Stimulated activated CD8-positive, alpha-beta memory T cell treated with anti-CD3 and anti-CD28 coated beads, Interleukin-15, amount 100 ng/mL, for 24 hours (primary cell): ENCODE measurements at places on chromosomes 2 and 18.

DNA sequence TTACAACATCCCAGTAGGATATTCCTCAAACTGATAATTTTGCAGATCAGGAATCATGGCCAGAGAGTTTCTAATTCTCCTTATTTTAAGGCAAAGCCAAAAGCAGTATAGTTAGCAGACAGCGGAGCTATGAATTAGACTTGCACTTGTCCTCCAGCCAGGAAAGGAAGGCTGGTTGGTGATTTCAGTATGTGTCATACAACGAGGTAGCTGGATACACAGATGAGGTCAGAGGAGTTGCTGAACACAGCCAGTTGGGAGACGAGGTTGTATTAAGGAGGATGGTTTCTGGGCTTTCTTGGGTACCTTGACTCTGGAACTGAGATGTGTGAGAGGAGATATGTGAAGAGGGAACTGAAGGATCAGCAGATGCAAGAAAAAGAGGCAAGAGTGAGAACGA is 185.2 kb downstream of the SOX11 start:
- DNase-seq: no peak

DNA sequence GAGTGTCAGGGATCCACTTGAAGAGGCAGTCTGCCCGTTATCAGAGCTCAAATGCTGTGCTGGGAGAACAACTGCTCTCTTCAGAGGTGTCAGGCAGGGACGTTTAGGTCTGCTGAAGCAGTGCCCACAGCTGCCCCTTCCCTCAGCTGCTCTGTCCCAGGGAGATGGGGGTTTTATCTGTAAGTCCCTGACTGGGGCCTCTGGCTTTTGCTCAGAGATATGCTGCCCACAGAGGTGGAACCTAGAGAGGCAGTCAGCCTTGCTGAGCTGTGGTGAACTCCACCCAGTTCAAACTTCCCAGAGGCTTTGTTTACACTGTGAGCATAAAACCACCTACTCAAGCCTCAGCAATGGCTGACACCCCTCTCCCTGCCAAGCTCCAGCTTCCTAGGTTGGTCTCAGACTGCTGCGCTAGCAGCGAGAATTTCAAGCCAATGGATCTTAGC is 38.1 kb downstream of the PLEK start:
- DNase-seq: no peak

- no peak for DNase-seq
Measured at GRCh38 chr2:174070281-174070680, 105.1 kb upstream of the SP3 start.

DNA sequence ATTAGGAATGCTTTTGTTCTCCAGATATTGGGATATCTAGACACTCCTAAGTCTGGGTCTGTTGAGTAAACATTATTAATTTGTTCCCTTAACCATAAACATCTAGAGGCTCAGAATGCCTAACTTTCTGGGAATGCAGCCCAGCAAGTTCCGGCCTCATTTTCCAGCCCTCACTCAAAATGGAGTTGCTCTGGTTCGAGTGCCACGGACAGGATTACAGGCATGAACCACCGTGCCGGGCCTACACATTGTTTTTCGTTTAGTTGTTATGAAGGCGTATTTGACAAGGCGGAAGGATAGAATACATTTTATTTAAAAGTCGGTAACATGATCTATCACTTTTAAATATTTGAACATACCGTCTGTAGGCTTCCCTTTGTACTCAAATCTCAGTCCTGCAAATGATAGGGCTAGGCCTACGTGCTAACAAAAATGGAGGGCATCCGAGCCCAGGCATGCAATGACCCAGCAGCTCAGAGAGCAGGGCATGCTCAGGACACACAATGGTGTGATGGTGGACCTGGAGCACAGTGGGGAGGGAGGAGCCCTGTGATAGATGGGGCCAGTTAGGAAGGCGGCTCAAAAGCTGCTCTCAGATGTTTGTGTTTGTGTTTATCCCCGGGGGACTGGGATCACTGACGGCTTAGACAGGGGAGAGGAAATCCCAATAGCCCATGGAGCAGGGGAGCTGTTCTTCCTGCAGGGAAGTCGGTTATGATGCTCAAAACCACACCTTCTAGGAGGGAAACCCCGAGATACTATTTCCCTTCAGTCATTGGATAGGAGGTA is 2.9 kb upstream of the SCYGR1 start:
- DNase-seq: no peak

- DNase-seq: no peak
Measured at GRCh38 chr2:172702451-172702850, 33.2 kb upstream of the RAPGEF4 start.

DNA sequence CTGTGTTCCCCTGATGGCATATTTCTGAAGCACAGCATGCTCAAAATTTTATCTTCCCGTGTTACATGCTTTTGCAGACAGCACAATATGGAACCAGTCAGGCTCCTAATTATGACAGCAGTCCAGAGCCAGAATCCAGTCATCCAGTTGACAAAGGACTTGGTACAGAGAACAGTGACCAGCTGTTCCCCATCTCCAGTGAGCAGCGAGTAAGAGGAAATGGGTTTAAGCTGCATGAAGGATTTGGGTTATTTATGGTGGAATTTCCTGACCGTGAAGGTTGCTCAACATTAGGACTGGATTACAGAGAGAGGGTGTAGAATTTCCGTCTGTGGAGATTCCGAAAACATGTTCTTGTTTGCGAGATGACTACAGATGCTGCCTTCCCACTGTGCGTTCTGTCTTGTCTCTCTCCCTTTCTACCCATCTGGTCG is 24.4 kb downstream of the SGPP2 start:
- no peak for DNase-seq

- DNase-seq: no peak
Measured at GRCh38 chr2:180664507-180664906, 315.9 kb upstream of the UBE2E3 start.

GRCh38 chr2:86371527-86371926 is 34.1 kb upstream of the REEP1 start:
- no peak for DNase-seq

GRCh38 chr2:113192459-113193100 is 18.8 kb downstream of the PSD4 start:
- DNase-seq: no peak

DNA sequence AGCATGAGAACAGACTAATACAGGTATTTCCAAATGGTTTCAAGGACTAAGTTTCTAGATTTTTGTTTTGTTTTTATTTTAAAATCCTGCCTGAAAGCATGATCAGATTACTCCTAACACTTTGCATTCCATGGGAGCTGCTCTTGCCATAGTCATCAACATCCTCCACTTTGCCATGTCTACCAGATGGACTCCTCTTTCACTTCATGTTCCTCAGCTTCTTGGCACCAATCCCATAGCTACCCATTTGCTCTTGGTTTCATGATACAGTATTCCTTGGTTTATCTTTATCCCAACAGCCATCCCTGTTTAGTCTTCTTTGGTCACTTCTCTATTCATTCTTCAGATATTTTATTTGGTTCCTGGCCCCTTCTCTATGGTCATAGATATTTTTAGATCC is 154.2 kb upstream of the CCDC195 start:
- no peak for DNase-seq

DNA sequence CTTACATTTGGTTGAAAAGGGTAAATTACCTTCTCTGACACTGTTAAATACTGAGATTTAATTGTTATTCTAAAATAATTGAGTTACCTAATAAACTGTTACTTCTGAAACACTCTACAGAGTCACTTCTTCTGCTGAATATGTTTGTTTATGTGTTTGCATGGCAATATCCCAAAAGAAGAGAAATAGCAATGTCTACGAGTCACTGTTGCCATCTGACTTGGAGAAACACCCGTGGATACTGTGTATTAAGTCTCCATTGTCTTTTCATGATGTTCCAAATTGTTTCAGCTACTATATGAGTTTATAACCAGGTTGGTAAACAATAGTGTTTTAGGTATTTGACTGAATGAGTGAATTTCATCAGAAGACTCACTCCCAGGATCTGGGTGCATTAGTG is 754.2 kb upstream of the ID2 start:
- no peak for DNase-seq

DNA sequence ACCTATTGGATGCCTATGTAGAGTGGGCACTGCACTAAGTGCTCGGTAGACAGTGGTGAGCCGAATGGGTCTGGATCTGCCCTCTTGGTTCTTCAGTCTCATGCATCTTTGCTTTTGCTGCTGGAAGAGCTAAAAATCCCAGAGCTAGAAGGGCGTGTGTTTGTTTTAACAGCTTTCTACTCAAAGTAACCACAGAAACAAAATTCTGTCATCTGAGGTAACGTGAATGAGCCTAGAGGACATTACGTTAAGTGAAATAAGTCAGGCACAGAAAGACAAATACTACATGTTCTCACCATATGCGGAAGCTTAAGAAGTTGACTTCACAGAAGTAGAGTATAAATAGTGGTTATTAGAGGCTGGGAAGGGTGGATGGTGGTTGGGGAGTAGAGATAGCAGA is 119.8 kb downstream of the PLB1 start:
- DNase-seq: no peak

- no peak for DNase-seq
Measured at GRCh38 chr18:1544016-1544415, 639.3 kb downstream of the ADCYAP1 start.

DNA sequence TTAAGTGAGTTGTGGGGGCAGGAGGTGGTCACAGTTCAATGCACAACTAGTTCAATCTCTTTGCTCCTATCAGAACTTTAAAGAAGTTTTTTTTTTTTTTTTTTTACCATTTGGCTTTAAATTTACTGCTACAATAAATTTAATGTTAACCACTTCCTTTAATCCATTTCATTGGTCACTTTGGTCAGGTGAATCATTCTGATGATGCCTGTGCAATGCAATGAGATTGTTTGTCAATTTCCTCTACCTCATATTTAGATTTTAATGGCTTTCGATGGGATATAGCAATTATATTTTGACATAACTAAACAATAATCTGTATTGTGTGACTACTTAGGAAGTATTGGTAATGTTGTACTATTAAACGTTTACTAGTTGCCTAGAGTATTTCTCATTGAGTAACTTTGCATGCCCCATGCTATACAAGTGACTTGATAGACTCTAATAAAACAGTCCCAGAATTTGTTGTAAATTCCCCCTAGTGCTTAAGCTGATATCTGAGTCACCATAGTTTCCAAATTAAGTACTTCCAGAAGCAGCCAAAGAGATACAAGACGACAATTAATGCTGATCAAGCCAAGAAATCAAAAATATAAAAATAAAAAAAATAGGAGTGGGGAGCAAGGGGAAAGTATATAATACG is 52.9 kb upstream of the SERPINB2 start:
- no peak for DNase-seq

GRCh38 chr18:7272311-7273049 is 41.6 kb downstream of the LRRC30 start:
- no peak for DNase-seq

GRCh38 chr2:162063281-162063680 is 10.7 kb downstream of the DPP4 start:
- DNase-seq: no peak

- no peak for DNase-seq
Measured at GRCh38 chr2:223908304-223908998, 36.7 kb downstream of the WDFY1 start.

DNA sequence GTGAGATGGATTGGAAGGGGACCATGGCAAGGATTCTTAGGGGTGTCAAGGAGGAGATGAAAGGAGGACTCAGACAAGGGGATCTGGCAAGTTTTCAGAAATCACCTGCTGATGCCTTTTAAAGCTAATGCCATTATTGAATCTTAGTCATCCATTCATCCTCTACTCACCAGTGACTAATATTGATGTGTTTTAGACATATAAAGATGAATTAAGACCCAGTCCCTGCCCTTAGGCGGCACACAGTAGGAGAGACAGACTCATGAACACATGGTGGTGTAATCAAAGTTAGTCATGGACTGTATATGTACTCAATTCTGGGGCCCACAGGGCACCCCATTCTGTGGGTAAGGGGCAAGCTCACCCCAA is 56.5 kb upstream of the ATL2 start:
- no peak for DNase-seq

DNA sequence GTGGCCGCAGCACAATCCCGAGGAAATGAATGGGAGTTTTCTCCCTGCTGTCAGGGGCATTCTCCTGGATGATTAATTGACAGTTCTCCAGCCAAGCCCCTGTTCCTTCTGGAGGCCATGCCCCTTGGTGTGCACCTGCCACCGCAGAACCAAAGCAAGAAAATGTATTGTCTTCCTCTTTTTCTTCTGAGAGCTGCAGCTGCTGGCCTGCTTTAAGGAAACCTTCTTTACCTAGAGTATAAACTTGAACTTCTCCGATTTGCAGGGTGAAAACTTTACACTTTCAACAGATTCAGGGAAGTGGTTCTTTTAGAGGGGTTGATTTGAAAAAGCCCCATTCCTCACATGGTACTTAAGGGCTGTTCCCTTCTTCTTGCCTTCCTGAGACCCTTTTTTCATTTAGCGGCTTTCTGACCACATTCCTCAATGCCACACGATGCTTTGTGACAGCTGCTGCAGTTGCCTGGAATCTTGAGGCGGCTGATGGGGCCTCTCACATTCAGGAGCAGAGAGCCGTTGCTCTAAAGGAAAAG is 402.8 kb downstream of the TXNL1 start:
- no peak for DNase-seq
